Amygdala (tissue), 56 donors: ENCODE measurements at places on chromosomes 7 and 10.

GRCh38 chr7:155520114-155520513, 26.2 kb downstream of the CNPY1 start:
- DNase-seq, result no peak

GRCh38 chr10:88899886-88900285, 19.8 kb downstream of the STAMBPL1 start:
- no peak for DNase-seq

- DNase-seq, result no peak
These were observed 83.0 kb downstream of the ABCB5 start for GRCh38 chr7:20698469-20698868.

GRCh38 chr7:4189131-4189570, 492.9 kb upstream of the FOXK1 start:
- DNase-seq, result peak; percentile 28

- DNase-seq, result no peak
These were observed 60.9 kb downstream of the CSGALNACT2 start for GRCh38 chr10:43199088-43199683.

GRCh38 chr7:28956608-28957063, 1.5 kb downstream of the TRIL start:
- no peak for DNase-seq

GRCh38 chr10:27745732-27746396, at the start of gene MKX:
MKX (minus strand) TSS chr10:27745819; CDS start chr10:27743415, 2,404 bp downstream.
- DNase-seq, result no peak

DNA sequence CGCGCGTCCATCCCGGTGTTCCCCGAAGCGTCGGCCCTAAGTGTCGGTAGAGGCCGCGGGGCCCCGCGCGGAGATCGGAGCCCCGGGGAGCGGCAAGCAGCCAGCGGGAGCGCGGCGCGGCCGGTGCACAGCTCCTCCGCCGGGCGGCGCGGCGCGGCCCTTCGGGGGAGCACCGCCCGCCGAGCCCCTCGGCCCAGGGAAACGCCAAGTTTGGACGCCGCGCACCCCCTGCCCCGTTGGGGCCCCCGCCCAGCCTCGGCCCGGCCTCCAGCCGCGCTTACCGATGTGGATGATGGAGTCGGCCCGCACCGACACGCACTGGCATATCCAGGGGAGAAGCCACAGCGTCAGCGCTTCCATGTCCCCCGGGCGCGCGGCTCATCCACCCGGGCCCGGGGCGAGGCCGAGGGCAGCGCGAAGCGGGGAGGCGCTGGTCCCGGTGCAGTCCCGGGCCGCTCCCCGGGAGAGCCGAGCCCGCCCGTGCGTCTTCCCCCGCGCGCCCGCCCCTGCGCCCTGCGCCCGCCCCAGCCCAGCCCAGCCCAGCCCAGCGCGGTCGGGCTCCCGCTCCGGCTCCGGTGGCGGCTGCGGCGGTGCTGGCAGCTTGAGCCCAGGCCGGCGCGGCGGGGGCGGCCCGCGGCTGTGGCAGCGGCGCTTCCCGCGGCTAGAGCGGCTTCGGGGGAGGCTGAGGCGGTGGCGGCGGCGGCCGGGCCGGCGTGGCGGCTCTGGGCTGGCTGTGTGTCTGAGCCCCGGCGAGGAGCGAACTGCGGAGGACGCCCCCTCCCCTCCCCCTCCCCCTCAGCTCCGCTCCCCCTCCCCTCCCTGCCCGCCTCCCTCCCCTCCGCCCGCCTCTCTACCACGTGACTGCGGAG, at the start of gene GRID1:
TSS of gene GRID1 (minus strand) at position 763 of the 869 bp plus-strand sequence.
- DNase-seq, result peak; percentile 82

DNA sequence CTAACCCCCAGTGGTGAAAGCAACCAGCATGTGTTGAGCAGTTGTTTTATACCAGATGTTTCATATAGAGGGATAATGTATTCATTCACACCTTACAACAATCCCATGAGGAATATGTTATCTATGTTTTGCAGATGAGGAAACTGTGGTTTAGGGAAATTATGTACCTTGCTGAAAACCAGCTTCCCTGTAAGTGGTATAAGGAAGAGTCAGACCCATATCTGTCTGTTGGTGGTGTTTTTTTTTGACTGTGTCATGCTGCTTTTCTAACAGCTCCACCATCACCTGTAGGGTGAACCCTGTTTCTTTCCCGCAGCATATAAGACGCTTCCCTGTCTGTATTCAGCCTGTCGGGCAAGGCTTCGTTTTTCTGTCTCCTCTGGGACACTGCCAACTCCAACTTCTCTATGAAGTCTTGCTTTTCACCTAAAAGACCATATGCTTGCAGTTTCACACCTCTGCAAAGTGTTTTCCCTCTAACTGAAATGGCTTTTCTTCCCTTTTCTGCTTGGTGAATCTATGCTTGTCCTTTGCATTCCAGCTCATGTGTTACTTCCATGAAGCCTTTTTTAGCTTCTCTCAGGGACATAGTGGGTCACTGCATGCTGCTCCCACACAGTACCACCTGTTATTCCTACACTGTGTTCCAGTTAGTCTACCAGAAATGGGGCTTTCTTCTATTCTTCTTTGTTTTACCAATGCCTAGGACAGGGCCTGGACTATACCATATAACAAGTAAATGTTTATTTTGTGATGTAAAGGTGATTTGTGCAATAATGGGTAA, 92.8 kb downstream of the ST7 start:
- DNase-seq, result no peak

DNA sequence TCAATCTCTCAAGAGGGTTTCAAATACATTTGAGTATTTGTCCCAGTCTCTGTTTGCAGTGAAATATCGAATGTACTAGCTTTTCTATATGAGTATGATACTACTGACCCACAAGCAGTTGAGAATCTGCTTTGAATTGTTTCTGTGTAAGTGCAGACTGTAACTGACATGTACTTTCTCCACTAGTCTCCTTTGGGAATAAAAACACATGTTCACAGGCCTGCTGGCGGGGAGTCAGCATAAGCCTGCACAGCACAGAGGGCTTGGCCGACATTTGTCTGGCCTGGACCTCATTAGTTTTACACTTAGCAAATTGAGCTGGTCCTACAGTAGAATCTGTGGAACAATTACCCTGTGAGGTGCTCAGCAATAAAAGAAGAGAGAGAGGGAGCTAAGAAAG, 72.6 kb downstream of the ITGB8 start:
- DNase-seq, result no peak

GRCh38 chr7:149252378-149252777, 9.6 kb upstream of the ZNF783 start:
- DNase-seq, result no peak

GRCh38 chr7:137816696-137817320, 30.0 kb downstream of the DGKI start:
- DNase-seq, result no peak

GRCh38 chr10:125709553-125710474, 9.7 kb upstream of the EDRF1 start:
- DNase-seq, result no peak

- no peak for DNase-seq
These were observed 145.2 kb upstream of the PFKP start for GRCh38 chr10:2921956-2922680.

DNA sequence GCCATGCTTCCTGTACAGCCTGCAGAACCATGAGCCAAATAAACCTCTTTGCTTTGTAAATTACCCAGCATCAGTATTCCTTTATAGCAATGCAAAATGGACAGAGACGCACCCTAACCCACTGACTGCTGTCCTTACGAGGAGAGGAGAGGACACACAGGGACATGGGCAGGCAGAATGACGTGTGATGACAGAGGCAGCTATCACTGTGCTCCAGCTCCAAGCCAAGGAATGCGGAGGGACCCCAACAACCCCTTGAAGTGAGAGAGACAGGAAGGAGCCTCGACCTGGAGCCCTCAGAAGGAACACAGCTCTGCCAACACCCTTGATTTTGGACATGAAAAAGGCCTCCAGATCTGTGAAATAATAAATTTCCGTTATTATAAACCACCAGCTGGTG, 46.6 kb upstream of the EBF3 start:
- no peak for DNase-seq

DNA sequence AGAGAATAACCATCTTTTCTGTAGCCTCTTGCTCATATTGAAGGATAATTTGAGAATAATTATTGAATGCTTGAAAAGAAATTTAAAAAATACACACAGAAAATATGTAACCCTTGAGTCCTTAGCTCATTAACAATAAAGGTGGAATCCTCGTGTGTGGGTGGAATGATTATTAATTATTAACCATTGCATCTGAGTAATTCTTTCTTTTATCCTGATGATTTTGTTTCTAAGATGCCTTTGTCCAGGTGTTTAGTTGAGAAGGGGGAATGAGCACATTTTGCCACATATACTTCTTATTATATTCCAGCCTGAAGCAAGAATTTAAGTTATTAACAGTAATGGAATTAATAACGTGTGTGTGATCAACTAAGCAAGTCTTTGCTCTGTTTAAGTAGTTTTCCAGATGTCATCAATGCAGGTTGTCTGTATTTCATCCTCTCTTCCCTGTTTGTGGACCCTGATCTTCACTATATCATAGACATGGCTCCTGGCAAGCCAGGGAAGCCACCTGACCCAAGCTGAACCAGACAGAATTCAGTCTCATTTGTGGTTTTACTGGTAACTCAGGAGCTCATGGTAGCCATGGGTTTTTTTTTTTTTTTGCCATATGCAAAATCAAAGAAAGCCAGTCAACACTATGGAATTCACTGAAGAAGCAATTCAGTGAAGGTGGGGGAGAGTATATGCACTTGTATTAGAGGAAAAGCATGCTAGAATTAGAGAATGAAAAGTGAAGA, 144.3 kb downstream of the KIF20B start:
- DNase-seq, result no peak

- DNase-seq, result no peak
These were observed 9.8 kb upstream of the AKR1C1 start for GRCh38 chr10:4953405-4953804.

DNA sequence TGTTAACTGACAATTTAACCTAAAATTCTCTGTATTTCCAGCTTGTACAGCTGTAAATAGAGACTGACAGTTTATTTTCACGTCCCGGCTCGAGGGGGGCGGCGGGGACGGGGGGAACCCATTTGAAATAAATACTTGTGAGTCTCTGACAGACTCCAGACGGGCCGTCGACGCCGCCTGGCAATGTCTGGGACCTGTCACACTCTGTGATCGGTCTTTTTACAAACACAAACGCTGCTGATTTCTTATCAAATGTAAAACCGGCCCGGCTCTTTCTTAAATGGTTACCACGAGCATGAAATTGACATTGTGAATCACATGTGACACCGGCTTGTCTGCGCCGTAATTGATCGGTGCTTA, 57.0 kb downstream of the UNCX start:
- no peak for DNase-seq

GRCh38 chr7:7977774-7978173, 9.2 kb downstream of the GLCCI1 start:
- DNase-seq, result no peak

DNA sequence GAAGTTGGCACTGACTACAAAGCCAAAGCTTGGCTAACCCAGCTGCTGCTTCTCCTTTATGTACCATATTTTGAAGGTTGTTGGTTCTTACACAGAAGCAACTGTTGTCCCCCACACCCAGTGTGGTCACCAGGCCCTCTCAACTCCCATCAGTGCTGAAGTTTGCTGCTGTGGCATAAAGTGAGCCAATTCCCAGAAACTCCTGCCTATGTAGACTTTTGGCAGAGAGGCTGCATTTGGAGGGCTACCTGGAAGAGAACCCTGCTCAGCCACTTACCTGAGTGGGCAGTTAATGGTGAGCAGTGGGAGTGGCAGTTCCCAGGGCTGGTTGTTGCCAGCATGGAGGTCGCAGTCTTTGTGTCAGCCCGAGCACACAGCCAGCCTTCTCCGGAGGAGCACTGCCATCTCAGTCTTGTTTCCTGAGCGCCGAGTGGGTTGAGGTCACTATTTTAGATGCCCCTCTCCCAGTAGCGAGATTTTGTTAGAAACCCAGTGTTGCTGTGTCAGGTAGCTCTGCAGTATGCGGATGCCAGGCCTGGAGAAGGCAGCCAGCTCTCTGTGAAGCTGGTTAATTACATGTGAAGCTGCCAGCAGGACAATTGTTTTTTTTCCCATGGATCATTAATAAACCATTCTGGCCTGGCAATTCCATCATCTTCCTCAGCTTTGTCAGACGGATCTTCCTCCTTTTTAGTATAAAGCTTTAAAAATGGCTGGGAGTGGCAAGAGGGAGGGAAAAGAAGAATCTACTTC, 24.5 kb downstream of the LRRC4 start:
- no peak for DNase-seq

DNA sequence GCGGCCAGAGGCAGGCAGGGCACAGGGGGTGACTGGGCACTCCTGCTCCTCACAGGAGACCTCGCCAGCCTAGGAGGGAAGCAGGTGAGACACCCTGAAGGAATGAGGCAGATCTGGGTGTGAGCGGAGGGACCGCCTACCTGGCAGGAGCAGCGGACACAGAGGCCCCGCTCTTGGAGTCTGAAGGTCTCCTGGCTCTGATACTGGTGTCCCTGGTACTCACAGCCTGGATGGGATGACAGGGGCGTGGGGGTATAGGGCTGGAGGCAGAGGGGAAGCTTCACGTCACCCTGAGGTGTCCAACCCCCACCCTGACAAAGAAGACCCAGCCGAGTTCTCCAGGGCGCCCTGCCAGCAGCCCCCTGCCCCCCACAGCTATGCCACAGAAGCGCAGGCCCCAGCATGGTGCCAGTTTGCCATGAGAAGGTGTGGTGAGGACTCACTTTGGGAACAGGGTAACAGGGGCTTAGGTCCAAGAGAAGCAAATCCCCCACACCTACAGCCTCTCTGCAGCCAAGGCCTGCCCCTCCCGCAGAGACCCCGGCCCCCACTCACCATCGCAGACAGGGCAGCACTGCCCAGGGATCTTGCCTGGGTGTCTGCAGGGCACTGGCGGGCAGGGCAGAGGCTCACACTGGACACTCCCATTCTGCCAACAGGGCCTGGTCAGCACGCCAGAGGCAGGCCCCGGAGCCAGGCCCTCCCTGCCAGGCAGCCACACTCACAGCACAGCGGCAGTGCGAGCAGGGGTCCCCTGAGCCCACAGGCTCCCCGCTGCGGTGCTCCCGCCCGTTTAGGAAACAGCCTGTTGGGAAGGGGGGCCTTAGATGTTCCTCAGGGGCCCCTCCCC, 17.0 kb downstream of the KCP start:
- no peak for DNase-seq

GRCh38 chr7:32248522-32248921, 178.3 kb upstream of the PDE1C start:
- no peak for DNase-seq

DNA sequence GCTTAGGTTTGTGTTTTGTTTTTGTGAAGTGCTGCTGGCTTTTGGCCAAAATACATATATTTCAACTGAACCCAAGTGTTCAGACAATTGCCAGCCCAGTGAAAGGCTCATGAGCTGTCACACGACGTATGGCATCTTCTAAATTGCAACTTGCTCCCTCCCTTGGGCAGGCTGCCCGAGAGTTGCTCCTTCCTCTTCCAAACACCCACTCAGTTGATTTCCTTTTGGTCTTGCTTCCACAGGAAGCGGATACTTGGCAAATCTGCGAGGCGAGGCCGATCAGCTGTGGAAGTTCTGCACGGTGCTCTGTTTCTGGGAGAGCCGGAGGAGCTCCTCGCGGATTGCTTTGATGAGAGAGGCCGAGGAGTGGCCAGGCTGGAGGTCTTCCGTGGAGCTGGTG, 39.6 kb upstream of the ATP6V0A4 start:
- DNase-seq, result no peak
